ENCODE measurements at places on chromosomes 16 and 17.

GRCh38 chr16:58495521-58496331, 4.2 kb upstream of the NDRG4 start:
- no peak for DNase-seq

- DNase-seq, result no peak
Measured at GRCh38 chr17:60249290-60249826, 99.6 kb downstream of the CA4 start.

DNA sequence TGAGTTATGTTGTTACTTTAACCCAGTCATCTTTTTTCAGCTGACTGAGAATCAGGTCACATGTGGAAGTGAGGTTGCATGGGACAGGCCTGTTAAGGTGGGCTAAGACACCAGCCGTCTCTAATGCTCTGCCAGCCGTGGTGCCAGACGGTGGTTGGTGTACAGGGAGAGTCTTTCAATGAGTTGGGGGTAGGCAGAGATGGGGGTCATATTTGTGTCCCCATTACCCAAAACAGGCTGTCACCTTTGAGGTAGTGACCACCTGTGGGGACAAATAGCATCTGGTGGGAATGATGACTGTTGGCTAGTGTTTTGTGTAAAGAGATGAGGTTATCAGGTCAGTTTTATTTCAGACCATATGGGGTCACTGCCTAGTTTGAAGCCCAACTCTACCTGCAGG, 1.8 kb downstream of the RPL38 start:
- no peak for DNase-seq

GRCh38 chr17:62876673-62877405, 68.7 kb upstream of the MARCHF10 start:
- no peak for DNase-seq

GRCh38 chr17:29615492-29616299, 7.0 kb downstream of the CORO6 start:
- DNase-seq, result peak; percentile 85

GRCh38 chr16:51163894-51164566, 13.0 kb upstream of the SALL1 start:
- no peak for DNase-seq

DNA sequence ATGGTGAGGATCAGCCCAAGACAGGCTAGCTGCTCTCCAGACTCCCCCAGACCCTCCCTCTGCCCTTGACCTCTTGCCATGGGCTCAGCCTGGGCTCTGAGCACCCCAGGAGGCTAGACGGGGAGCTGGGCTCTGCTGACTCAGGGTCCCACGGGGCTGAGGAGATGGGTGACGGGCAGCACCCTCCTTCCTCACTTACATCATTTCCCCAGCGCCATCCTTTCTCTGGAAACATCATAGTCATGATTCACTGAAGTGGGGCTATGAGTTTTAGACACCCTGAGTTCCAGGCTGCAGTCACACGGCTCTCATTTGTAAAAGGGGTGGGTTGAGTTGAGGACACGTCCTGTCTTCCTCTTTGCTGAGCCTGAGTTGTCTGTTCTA, 3.0 kb upstream of the ITGAX start:
- DNase-seq, result no peak

DNA sequence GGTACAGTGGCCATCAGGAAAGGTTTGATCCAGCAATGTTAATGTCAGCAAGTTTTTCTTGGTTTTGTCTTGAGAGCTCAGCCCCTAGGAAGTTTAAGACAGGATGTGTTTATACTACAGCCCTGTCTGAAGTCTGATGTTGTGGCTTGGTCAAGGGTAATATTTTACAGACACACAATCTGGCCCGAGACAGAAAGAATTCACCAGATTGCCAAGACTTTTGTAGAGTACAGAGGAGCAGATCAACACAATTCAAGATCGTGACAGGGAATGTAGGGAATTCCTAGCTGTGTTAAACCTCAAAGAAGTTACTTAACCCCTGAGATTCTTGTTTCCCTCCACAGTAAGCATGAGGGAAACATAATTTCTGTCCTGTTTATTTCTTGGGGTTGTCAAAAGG, 63.1 kb downstream of the SHISA9 start:
- no peak for DNase-seq

DNA sequence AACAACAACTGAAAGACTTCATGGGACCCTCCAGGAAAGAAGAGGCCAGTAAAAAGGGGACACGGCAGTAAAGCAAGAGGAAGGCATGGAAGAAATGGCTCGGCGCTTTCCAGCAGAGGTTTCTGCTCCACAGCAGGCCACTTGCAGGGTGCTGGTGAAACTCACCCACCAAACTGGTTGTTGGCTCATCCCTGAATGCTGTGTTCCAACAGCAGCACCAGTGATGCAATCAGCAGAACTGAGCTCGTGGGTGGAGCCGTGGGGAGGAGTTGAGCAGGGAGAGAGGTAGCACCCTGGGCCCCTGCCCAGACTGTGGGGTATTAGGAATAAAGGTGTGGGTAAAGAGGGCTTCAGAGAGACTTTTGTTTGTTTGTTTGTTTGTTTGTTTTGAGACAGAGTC, 62.8 kb upstream of the ADCY9 start:
- no peak for DNase-seq

GRCh38 chr16:54369861-54370260, 83.3 kb upstream of the IRX3 start:
- no peak for DNase-seq

DNA sequence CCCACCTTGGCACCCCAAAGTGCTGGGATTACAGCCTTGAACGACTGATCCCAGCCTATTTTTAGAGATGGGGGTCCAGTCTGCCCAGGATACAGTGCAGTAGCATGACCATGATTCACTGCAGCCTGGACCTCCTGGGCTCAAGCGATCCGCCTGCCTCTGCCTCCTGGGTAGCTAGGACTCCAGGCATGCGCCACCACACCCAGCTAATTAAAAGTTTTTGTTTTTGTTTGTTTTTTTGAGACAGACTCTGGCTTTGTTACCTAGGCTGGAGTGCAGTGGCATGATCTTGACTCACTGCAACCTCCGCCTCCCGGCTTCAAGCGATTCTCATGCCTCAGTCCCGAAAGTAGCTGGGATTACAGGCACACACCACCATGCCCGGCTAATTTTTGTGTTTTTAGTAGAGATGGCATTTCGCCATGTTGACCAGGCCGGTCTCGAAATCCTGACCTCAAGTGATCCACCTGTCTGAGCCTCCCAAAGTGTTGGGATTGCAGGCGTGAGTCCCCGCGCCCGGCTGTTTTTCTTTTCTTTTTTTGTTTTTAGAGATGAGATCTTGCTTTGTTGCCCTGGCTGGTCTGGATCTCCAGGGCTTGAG, 2.3 kb upstream of the PAFAH1B1 start:
- no peak for DNase-seq

GRCh38 chr17:81870981-81871386, at the start of gene ARHGDIA:
TSS of gene ARHGDIA (minus strand) at chr17:81871337. CDS start at chr17:81869930, 1,407 bp downstream.
- no peak for DNase-seq

DNA sequence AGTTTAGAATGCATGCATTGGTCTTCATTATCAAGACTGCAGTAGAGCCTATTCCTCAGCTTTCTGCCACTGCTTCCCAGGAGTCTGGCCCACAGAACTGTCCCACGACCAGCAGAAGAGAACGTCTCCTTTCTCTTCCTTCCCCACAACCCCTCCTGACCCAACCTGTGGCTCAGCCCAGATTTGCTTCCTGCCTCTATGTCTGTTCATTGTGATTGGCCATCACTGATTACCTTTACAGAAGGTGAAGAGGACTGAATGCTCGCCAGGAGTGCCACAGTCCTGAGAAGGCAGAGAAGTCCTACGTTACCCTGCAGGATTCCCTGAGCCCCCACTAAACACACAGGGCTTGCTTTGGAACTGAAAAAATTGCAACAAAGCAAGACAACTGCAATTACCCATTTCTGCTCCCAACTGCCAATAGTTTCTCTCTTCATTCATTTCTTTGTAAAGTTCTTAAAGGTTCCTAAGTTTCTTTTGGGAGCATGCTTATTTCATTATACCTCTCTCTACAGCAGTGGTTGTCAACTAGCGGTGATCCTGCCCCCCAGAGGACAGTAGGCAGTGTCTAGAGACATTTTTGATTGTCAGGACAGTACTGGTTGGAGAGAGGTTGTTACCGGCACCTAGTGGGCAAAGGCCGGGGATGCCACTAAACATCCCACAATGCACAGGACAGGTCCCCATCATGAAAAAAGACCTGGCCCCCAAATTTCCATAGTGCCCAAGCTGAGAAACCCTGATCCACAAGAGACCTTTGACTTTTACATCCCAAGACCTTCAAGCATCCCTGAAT, 4.5 kb upstream of the NAT9 start:
- DNase-seq, result no peak

DNA sequence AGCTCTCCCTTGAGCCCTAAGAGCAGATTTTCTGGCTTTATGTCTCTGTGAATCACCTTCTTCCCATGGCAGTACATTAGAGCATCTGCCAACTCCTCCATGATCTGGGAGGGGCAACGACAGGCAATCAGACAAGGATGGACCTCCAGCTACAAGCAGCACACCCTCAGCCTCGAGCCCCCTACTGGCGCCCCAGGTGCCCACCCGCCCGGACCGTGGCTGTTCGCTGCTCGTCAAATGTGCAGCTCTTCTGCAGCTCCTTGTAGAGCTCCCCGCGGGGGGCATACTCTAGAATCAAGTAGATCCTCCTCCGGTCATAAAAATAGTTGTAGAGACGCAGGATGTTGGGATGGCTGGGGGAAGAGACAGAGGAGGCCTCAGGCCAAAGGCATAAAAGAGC, 3.8 kb downstream of the AURKB start:
- no peak for DNase-seq

GRCh38 chr16:67490335-67491096, 7.2 kb upstream of the AGRP start:
- no peak for DNase-seq

GRCh38 chr16:59655031-59655430, 920.9 kb upstream of the GOT2 start:
- no peak for DNase-seq

DNA sequence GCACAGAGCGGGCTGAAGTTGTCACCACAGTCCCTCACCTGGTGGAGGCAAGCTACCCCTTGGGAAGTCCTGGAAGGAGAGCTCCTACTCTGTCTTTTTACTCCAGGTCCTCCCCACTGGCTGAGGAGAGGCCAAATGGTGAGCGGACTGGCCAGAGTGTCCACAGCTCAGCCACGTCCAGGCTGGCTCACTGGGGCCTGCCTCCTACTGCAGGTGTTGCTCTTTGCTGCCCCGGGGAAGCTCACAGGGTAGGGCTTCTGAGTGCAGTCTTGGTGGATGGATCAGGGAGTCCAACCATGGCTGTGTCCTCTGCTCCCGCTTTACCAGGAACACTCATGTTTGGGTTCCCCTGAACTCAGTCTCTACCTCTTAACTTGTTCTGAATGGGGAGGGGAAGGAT, 2.7 kb downstream of the B9D1 start:
- no peak for DNase-seq

- no peak for DNase-seq
Measured at GRCh38 chr17:65987988-65988387, 203.9 kb downstream of the CEP112 start.

DNA sequence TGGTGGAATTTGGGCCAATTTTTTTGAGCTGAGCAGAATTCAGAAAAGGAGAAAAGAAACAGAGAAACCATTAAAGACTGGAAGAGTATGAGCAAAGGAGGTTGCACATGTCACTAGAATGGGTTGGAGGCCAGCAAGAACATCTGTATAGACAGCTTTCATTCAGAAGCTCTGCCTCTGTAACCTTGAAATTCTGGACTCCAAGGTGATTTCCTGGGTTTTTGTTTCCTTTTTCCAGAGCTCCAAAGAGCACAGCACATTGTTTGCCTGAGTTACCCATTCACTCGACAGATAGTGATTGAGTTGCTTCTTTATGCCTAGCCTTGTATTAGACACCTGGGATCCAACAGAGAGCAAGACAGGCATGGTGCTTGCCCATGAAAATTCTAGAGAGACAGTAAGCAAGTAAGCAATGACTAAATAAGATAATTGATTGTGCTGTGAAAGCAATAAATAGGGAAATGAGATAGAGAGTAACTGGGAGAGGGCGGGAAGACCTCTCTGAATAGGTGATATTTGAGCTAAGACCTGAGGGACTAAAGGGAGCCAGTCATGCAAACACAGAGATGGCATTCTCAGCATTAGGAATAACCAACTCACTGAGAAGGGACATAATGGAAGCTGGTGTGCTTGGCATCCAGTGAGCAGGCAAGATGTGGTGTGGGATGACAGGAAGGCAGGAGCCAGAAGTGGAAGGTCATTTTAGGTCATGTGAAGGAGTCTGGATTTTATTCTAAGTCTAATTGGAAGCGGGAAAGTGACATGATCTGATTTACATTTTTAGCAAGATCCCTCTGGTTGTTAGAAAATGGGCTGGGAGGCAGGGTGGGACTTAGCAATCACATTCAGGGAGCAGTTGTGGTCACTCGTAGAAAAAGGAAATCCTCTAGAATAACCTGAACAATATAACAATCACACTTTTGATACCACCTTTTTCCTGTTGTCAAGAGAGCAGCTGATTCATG, 197.5 kb downstream of the HS3ST3A1 start:
- no peak for DNase-seq

DNA sequence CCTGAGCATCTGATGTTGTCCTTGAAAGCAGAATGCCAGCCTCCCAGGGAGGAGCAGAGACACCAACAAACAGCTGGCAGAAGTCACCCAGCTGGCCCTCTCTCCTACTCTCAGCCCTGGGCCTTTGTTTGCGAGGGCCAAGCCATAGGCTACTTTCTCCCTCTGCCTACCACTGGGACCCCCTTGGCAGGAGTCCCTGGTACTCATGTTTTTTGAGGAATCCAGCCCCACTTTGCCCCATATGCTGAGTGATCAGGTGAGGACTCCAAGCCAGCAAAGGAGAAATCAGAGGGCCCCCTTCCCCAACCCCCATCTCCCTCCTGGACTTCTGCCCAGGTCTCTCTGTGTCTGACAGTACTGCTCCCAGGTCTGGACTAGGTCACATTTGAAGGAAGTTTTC, 121.9 kb downstream of the USP31 start:
- DNase-seq, result no peak

DNA sequence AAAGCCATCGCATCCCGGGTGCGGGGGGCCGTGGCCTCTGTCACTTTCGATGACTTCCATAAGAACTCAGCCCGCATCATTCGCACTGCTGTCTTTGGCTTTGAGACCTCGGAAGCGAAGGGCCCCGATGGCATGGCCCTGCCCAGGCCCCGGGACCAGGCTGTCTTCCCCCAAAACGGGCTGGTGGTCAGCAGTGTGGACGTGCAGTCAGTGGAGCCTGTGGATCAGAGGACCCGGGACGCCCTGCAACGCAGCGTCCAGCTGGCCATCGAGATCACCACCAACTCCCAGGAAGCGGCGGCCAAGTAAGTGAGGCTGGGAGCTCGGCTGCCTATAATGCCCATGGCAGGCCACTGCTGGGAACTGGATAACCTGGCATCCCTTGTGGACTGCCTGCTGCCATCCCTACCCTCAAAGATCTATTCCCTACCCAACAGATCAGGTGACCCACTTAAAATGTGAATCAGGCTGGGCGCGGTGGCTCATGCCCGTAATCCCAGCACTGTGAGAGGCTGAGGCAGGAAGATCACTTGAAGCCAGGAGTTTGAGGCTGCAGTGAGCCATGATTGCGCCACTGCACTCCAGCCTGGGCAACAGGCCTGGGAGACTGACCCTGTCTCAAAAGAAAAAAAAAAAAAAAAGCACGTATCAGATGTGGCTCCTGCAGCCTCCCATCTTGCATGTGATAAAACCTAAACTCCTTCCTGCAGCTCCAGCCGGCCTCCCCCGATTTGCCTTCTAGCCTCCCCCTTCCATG, 18.3 kb downstream of the CDIPT start:
- DNase-seq, result no peak

Data from activated effector memory CD4-positive, alpha-beta T cell treated with Interleukin-2 at 50 U/mL for 16 hours (primary cell).